Cardiac fibroblast (primary cell): ENCODE measurements at places on chromosomes 16 and 17.

GRCh38 chr17:36703860-36704266 is 102.5 kb downstream of the MRM1 start:
- DNase-seq = peak; percentile 42

DNA sequence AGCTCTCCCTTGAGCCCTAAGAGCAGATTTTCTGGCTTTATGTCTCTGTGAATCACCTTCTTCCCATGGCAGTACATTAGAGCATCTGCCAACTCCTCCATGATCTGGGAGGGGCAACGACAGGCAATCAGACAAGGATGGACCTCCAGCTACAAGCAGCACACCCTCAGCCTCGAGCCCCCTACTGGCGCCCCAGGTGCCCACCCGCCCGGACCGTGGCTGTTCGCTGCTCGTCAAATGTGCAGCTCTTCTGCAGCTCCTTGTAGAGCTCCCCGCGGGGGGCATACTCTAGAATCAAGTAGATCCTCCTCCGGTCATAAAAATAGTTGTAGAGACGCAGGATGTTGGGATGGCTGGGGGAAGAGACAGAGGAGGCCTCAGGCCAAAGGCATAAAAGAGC is 3.8 kb downstream of the AURKB start:
- DNase-seq = no peak

DNA sequence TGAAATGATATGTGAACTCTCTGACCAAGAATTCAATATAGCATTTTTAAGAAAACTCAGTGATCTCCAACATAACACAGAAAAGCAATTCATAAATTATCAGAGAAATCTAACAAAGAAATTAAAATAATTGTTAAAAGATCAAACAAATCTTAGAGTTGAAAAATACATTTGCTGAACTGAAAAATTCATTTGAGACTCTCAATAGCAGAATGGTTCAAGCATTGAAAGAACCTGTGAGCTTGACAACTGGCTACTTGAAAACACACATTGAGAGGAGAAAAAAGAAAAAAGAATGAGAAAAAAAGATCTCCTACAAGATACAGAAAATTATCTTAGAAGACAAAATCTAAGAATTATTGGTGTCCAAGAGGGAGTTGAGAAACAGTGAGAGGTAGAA is 203.5 kb downstream of the CEP112 start:
- DNase-seq = no peak

GRCh38 chr16:85824161-85825135 is 25.0 kb downstream of the COX4I1 start:
- DNase-seq = no peak

GRCh38 chr17:79353548-79353947 is 257.3 kb downstream of the RBFOX3 start:
- DNase-seq = no peak

DNA sequence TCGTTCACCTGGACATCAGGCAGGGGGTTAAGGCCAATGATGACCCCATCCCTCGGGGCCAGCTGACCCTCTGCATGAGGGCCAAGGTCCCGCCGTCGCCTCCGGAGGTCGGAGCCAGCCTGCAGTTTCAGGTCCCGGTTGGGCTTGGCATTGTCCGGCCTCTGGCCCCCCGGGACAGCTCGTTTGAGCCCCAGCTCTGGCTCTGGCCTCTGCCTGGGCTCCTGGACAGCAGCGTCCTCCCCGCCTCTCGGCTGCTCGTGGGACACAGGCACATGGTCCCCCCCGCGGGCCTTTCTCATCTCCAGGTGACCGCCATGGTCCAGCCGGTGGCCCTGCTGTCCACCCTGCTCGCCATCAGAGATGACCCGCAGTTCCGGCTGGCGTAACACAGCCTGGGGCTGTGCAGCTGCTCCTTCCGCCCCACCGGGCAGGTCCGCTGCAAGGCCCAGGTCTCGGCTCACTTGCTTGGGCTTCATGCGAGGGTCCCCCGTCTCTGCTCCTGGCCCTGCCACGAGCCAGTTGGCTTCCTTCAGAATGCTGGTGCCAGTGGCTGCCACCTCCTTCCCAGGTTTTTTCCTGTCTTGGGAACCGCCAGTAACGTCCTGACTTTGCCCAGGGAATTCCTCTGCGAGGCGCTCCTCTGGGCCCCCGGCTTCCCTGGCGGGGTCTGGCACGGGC is 6.7 kb downstream of the NDUFAF8 start:
- no peak for DNase-seq

- no peak for DNase-seq
These were observed 127.5 kb downstream of the MRTFB start for GRCh38 chr16:14198572-14198971.

GRCh38 chr17:71217769-71218168 is 903.1 kb upstream of the SOX9 start:
- no peak for DNase-seq

DNA sequence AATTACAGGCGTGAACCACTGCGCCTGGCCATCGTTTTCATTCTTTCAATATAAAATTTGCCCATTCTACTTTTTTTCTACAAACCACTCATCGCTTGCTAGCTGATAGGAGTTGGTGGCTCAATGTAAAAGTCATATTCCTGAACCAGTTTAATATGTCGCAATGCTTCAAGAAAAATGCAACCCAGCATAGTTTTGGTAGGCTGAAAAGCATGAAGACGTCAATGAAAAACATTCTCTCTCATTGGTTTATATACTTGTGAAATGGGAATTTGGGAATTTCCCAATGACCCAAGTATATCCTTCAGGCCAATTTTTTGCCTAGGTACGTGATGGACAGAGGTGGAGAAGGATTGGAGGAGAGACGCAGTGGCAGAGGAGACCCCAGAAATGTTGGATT is 26.9 kb downstream of the USP43 start:
- no peak for DNase-seq

DNA sequence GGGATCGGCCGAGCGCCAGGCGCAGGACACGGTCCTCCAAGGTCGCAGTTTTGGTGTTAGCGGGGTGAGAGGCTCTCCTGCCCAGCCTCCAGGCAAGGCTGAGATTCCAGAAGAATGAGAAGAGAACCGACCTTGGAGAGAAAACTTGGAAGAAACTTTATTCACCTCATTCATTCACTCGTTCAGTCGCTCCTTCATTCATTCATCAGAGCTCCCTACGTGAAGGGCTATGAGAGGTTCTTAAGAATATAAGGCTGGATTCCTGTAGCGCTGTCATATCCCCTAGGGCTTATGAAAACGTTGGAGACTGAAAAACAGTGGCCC is 991 bp upstream of the MYH10 start:
- DNase-seq = no peak

DNA sequence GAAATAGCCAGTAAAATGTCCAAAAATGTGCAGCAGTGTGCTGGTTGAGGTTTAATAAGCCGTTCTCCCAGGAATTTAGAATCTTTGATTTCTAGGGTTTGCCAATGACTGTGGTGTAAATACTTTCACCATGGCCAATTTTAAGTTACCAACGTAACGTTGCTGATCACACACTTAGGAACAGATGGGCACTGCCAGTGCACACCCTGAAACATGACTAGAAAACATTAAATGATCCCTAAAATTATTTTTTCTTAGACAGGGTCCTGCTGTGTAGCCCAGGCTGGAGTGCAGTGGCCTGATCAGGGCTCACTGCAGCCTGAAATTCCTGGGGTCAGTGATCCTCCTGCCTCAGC is 3.2 kb downstream of the CA5A start:
- DNase-seq = no peak

- DNase-seq = peak; percentile 39
These were observed 468 bp downstream of the FLYWCH2 start for GRCh38 chr16:2883458-2883908.

DNA sequence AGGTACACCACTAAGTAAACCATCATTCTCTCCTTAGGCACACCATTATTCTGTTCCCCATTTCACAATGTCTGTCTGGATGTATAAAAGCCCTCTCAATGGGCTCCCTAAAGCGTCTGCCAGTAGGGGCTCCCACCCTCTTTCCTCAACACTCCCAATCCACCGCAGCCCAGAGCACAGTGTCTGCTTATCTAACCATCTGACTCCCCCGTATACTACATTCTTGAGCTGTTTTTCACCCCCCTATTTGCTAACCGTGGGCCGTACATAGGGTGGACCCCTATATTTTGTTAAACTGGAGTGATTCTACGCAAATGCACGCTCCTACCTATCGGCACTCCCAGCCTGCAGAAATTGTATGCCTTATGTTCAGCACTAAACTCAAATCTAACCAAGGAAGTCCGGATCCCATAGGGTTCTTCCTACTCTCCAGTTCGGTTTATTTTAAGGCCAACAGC is 685 bp upstream of the PSMD3 start:
- DNase-seq = peak; percentile 26

- DNase-seq = no peak
These were observed 85.1 kb downstream of the KANSL1 start for GRCh38 chr17:46108120-46108519.
